HT1080 (cell line): ENCODE measurements at places on chromosomes 4 and X. TPM values are rescaled to one million over a fixed set of nuclear protein-coding genes. Genes with fewer than 3 reads are reported as not detected.

GRCh38 chr4:105623099-105623498 lies 70.7 kb downstream of the ARHGEF38 start:
- DNase-seq, result no peak

- peak; percentile 45 for DNase-seq
These were observed 842.2 kb downstream of the STIM2 start for GRCh38 chr4:27702730-27703431.

- DNase-seq, result no peak
These were observed 34.8 kb downstream of the POLA1 start for GRCh38 chrX:24728530-24728929.

- DNase-seq, result peak; percentile 72
These were observed 17.2 kb upstream of the CCNI start for GRCh38 chr4:77092975-77093374.

Gene PDZD11
- total RNA-seq, result 59.2 and 68.4 TPM in 2 replicates
